ENCODE measurements at places on chromosomes 2 and 18.
A peak's percentile ranks its signal among the peaks of the same experiment; 100 is the strongest.

DNA sequence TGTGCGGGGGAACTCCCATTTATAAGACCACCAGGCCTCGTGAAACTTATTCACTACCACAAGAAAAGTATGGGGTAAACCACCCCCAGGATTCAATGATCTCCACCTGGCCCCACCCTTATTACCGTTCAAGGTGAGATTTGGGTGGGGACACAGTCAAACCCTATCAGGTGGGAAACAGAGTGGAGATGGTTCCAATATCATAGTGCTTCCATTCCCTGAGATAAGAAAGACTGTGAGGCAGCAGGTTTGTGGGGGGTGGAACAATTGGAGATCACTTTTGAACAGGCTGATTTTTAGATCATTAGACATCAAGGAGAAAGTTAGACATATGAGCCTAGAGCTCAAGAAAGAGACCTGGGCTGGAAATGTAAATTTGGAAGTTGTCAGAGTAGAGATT, 39.3 kb downstream of the GKN2 start:
- no peak for DNase-seq

DNA sequence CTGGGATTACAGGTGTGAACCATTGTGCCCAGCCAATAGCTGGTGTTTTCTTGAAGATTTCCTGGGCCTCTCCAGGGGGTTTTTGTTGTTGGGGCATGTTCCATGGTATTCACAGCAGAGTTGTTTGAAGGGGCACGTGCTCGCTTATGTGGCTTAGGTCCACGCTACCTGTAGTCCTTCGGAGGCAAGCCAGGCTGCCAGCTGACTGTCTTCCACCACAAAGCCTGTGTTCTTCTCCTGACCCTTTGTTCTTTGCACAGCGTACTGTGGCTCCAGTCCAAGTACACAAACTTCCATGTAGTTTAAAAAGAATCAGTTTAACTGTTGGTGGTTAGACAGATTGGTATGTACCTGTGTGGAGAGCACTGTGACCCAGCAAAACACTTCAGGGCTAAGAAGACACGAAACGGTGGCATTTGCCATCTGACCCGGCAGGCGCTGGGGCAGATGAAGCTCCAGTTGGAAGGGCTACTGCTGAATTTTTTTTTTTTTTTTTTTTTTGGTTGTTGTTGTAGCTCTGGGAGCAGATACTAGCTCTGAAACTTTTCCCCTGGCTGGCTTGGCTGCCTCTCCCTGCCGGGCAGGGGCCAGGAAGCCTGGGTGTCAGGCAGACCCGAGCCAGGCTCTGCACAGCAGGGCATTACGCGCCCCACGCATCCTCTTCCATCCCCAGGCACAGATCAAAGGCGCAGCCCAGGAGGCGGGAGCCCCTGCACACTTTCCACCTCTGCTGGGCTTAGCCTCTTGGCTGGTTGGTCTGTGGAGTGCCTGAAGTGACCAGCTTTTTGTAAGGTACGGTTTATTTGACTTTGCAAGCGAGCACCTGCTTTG, 5.7 kb downstream of the GREB1 start:
- no peak for DNase-seq

DNA sequence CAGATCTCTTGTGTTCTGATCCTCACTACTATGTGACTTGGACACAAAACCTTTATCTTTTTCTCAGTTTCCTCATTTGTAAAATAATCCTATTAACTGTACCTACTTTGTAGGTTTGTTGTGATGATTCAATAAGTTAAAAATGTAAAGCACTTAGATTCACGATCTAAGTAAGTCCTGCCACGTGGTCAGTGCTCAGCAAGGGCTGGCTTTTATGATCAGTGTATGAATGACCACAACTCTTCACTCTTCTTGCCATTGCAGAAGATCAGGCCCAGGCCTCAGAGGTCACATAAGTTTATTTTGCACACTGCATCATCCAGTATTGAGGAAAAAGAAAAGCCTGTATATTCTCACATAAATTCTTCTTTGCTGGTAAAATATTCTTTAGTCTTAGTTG, 1192.5 kb upstream of the ACVR2A start:
- no peak for DNase-seq

DNA sequence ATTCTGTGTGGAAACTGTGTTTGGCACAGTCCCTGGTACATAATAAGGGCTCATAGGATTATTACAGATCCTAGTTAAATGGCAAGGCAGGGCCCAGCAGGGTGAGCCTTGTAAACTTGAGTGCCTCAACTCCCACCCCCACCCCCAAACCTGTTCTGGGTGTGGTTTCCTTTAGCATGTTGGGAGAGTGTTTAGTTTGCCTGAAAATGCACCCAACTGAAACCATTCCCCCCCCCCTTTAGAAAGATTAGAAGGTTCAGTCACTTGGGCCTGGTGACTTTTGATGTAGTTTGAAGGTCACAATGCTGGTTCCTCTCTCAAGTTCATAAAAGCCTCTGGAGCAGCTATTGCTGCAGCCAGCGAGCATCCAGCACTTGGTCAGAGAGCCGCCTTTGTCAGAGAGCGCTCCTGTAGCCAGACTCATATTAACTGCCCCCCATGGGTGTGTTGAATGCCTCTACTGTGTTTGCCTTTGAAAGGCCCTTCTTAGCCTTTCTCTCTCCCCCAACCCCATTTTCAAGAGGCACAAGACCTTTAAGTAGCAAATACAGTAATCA, 113.7 kb downstream of the SPTBN1 start:
- DNase-seq, result no peak

GRCh38 chr2:37616677-37617005, 54.8 kb downstream of the CDC42EP3 start:
- no peak for DNase-seq

- no peak for DNase-seq
These were observed 25.2 kb upstream of the FAM117B start for GRCh38 chr2:202609381-202610145.

- DNase-seq, result peak; percentile 74
These were observed 42.7 kb upstream of the RPL31 start for GRCh38 chr2:100959225-100959880.

GRCh38 chr2:223051693-223052289, at the start of gene KCNE4:
Gene KCNE4 (plus strand): TSS chr2:223052190. CDS start chr2:223052831, 641 bp downstream.
- peak; percentile 63 for DNase-seq

GRCh38 chr18:80126797-80127196, 17.7 kb downstream of the ADNP2 start:
- no peak for DNase-seq

DNA sequence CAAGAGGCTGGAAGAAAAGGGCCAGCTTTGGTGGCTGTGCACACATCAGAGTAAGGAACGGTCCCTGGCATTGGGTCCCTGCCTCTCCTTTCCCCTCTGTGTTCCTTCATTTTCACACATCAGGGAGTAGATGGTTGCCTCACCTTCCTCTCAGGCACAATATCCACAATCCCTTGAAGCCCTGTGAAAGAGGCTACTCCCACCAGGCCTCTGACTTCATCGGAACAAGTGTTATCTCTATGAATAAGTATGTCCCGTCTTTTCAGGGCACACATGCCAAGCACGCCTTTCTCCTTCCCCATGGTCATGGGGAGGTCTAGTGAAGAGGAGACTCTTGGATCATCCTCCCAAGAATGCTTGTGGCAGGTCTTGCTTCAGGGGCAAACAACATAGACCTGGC, 61.2 kb upstream of the LMAN1 start:
- DNase-seq, result no peak

DNA sequence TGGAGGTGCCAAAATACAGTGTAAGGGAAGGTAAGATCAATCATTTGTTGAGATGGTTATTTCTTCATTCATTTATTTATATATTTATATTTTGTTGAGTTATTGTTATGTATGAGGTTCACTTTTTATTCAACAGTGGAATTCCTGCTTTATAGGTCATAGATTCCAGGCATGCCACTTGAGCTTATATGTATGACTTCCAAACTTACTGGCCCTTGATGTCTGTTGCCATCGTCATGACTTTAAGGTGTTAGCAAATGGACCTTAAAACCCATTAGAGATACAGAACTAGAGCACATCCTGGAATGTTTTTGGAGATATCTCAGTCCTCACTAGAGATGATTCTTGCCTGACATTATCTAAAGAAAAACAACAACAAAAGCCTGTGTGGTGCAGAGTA, 25.9 kb downstream of the CCDC85A start:
- DNase-seq, result no peak

- DNase-seq, result peak; percentile 60
These were observed 119.6 kb downstream of the SLC8A1 start for GRCh38 chr2:40332191-40332826.

DNA sequence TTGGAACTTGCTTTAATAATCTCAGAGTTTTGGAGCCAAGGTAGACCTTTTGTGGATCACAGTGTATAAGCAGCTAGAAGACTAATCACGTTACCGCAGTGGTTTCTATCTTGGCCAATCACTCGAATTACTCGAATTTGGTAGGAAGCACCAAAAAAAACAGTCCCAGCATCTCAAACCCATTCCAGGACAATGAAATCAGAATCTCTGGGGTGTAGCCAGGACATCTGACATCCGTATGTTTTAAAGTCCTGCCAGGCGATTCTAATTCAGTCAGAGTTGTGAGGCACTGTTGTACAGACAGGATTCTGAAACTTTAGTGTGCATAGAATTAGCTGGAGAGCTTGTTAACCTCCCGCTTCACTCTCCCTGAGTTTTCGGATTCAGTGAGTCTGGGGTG, 30.8 kb downstream of the GRHL1 start:
- peak; percentile 88 for DNase-seq

GRCh38 chr2:142938240-142938639, 60.8 kb downstream of the KYNU start:
- no peak for DNase-seq

DNA sequence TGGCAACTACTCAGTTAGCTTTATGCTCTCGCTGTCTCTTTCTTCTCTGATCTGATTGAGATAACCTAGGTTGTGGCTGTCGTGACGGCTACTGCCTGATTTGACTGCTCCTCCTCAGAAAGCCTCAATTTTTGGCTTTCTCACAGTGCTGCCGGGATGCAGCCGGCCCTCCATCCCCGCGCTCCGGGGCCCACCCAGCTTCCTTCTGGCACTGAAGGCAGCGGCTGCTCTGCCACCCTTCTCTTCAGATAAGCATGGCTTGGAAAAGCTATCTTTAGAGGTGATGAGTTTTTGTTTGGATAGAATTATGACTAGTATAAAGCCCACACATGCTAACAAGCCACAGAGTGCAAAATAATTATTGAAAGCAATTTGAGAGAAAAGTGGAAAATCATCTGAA, 102.5 kb downstream of the DPP4 start:
- DNase-seq, result no peak

GRCh38 chr2:26578113-26578458, 63.1 kb downstream of the CIB4 start:
- DNase-seq, result no peak

- DNase-seq, result no peak
These were observed 69.5 kb downstream of the TMEM18 start for GRCh38 chr2:607709-608108.

DNA sequence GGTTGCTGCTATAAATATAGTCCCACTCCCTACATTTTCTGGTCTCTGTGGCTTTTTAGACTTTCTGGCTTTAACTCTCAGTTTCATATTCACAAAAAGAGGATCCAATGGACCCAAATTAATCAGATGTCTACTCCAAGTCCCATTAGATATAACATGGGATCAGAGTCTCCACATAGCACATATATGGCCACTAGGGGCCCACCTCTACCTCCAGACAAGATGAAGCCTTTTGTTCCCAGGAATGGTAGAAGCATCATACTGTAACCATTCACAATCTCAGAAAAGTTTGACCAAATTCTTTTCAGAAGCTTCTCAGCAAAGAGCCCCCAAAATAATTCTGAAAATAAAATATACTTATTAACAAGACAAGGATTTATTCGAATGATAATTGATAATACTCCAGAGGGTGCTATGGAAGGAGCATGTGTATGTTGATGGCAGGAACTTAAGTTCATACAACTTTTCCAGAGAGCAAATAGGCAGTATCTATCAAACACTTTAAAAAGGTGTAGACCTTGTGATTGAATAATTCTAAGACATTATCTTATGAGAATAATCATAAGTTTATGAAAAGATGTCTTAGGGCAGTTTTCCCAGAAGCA, 382.3 kb upstream of the CRIM1 start:
- peak; percentile 9 for DNase-seq

DNA sequence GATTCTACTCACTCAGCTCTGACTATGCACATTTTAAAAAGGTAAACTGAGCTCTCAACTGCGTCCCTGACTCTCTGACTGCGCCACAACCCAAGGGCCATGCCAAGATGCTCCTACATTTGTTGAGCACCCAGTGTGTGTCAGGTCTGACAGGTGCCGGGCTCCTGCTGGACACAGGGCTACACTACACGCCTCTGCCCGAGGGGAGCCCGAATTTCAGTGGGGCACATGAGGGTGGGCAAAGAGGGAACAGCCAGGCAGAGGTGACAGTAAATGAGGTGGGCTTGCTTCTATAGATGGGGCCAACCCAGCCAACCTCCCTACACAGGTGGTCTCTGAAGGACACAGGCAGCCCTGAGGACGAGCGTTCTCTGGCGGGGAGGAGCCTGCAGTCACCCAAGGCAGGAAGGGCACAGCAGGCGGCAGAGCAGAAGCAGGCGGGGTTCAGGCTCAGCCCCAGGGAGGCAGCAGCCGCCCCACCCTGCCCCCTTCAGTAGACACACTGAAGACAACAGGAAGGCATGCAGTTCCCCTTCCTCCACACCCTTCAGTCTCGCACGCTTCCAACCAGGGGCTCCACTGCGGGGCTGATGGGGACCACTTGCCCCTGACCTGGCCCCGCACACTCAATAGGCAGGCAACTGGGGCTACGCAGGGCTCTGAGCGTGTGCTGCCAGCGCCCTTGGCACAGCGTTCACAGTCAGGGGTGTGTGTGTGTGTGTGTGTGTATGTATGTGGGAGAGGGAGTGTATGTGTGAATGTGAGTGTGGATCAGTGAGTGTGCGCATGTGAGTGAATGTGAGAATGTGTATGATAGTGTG, 98.4 kb downstream of the UXS1 start:
- no peak for DNase-seq

DNA sequence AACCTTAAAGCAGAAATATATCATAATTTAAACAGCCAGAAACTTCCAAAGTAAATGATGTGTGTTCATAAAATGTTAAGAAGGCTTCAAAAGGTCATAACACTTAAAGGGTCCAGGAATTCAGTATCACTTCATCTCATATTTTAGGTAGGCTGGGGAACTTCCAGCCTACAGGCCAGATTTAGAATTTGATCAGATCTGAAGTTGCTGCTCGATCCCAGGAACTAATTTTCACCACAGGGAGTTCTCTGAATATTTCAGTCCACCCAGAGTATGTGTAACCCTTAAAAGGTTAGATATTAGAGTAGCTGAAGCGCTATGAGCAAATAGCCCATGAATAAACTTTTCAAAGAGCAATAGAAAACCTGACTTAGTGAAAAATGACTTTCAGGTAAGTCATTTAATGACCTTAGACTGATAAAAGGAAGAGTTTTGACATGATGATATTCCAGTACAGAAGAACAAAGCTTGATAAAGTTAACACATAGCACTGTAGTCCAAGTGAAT, 1.7 kb downstream of the WIPF1 start:
- DNase-seq, result no peak

- peak; percentile 11 for DNase-seq
These were observed 18.8 kb downstream of the KLHL41 start for GRCh38 chr2:169528271-169528701.

DNA sequence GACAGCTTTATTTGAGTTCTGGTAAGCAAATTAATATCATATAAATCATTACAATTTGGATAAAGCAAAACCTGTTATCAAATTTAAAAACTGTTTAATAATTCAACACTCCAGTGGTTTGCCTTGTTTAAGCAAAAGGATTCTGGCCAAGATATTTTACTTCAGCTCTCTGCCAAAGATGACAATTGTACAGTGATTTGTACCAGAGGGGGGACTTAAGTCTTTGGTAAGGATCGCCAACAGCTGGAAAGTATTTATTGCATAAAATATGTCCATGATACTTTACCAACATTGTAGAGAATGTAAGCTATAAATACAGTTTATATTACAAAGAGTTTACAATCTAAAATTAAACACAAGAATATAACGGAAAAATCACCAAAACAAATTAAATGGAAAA, 13.8 kb downstream of the PREPL start:
- DNase-seq, result no peak
